AG08396 (cell line): ENCODE measurements at places on chromosomes 6 and 20.

GRCh38 chr20:6395695-6396094 lies 272.9 kb upstream of the FERMT1 start:
- no peak for DNase-seq

GRCh38 chr6:90472716-90473115 lies 114.2 kb downstream of the MAP3K7 start:
- DNase-seq = no peak

DNA sequence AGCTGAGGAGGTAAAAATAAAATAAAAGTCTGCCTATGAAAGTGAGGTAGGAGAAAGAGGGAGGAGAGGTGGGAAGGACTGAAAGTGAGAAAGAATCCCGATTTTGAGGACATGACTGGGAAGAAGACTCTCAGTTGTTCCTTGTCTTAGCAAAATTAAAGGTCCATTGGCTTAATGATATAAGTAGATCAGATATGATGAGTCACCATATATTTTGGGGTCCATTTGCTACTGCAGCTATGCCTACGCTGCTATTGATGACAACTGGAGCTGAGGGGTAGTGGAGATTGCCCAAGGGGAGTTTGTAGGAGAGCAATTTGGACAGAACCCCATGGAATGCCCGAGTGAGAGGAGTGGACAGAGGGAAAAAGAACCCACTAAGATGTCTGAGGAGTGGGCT lies 15.1 kb upstream of the SLC22A3 start:
- DNase-seq = no peak

DNA sequence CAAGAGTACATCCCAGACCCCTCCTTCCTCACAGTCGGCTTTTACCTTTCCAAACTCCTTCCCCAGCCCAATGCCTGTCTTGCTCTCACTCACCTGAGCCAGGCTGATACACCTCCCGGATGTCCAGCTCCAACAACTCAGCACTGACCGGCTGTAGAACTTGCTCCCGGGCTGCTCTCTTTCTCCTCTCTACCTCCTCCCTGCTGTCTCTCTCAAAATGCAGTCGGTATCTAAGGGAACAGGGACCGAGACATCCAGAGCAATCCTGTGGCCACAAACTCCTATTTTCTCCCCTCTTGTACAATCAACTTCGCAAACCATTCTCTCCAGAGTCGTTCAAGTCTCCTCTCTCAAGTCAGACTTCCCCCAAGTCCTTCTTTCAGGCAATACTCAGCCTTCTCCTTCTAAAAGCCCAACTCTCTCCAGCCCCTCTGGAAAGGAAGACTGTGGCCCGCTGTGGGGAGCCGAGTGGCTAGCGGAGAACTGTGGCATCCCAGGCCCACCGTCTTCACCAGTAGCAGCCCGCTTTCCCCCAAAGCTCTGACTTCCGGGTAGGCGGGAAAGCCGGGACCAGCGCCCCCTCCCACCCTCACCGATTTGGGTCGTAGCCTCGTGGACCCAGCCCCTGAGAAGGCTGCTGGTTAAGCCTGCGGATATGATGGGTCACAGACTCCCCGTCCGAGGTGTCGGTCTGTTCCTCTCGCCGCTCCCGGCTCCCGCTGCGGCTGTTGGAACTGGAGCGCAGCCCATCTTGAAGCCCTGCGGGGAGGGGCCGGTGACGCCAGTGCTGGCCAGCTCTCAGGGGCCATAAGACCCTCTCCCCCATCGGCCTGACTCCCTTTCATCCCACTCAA lies 1.1 kb downstream of the GNL1 start:
- DNase-seq = peak; percentile 50

DNA sequence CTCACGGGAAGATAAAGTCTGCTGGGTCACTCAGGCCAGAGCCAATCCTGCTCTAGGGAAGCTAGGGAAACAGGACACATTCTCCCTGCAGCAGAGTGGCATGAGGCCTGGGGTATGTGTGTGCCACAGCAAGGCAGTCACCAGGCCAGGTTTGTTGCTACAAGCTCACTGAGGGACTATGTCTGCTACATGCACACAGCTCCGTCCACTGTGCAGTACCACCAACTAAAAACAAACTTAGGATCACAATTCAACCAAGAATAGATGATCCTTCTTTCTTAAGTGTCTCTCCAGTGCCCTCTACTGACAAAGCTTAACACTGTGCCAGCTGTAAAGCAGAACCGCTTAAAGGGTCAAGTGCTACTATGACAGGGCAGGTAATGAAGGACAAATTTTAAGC lies 192.5 kb downstream of the PTPRK start:
- no peak for DNase-seq
